HS-5 (cell line): ENCODE measurements at places on chromosomes 3 and 15.

DNA sequence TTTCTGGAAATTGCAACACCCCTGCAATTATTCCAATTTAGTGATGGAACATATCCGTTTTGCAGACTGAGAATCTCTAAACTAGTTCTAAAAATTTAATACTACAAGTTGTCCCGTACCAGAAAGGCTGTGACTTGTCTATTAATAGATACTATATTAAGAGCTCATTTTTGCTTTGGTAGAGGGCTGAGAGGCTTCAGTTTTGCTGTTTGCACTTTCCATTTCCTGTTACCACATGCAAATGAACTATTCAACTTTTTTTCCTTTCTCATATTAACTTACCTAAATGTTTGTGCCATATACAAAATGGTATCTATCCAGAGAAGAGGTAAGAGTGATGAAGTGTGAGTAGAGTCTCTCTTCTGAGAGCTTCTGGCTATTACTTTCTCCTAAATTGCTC, 101.5 kb upstream of the CRBN start:
- DNase-seq = no peak

- no peak for DNase-seq
Observed at GRCh38 chr3:50356553-50356952, 2.8 kb downstream of the TMEM115 start.

DNA sequence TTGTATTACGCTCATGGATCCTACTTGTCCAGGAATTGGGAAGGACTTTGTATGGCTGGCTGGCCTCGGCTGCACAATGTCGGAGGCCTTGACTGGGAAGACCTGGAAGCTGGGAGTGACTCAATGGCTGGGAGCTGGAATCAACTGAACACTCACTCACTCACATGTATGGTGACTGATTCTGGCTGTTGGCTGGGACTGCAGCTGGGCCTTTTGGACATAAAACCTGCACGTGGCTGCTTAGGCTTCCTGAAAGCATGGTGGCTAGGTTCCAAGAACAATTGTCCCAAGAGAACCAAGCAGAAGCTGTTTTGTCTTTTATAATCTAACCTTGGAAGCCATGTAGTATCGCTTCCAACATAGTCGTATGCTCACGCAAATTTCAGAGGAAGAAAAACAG, 38.0 kb upstream of the CMTM8 start:
- no peak for DNase-seq

- no peak for DNase-seq
Observed at GRCh38 chr3:126100634-126101301, 16.8 kb upstream of the SLC41A3 start.

- no peak for DNase-seq
Observed at GRCh38 chr15:47870300-47870955, 153.1 kb downstream of the SEMA6D start.

DNA sequence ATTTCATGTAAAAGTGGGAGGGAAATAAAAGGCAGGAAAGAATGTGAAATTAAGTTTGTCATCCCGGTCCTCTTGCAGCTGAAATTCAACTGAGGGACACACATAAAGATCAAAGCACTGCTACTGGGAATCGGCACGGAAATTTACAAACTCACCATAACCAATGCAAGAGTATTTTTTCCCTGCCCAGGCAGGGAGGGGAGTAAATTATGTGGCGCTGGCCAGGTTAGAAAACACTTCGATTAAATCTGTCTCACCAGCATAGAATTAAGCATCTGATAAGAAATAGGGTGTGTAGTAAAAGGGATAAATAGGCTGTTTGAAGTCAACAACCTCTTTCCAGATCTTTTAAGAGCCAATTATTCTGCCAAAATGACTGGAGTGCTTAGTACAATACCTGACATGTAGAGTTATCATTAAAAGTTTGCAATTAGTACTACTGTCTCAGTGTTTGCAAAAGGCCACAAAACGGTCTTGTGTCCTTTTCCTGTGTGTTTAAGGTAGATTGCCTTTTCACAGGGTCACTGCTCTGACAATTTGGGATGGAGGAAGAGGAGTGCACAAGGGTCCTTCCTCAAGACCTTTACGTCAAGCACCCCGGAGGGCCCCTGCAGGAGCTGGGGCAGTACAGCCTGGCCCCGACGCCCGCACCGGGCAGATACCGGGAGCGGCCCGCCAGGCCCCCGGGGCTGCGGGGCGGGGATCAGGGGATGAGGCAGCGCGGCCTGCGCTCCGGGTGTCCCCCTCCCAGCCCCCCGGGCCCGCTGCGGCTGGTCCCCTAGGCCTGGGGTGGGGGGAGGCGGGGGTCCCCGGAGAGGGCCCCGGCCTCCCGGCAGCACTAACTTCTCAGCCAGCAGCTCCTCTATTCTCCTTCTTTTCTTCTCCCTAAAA, 651 bp downstream of the UBA3 start:
- DNase-seq = no peak

- peak; percentile 26 for DNase-seq
Observed at GRCh38 chr3:135878501-135878900, 87.0 kb upstream of the PPP2R3A start.

- no peak for DNase-seq
Observed at GRCh38 chr15:83200589-83200988, 7.0 kb downstream of the HDGFL3 start.

DNA sequence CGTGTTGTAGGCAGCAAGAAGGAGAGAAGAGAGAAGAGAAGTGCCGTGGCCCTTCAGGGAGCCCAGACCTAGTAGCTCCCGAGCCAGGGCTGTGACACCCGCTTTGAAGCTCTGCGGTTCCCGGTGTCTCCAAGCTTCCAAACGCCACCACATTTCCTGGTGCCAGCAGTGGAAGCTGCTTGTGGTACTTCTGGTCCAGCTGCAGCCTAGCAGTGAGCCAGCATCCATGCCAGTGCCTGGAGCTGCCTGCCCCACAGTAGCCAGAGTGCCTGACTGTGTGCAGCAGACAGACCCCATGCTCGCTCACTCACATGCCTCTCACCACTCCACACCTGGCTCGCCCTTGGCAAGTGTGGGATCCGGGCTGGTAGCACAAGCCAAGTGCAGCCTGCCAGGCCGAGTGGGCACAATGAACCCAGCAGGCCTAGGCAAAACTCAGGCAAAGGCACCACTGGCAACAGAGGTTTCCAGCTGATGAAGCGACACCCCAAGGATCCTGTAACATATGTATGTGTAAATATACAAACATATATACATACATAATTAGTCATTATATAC, 85.8 kb downstream of the SERPINI1 start:
- DNase-seq = no peak

DNA sequence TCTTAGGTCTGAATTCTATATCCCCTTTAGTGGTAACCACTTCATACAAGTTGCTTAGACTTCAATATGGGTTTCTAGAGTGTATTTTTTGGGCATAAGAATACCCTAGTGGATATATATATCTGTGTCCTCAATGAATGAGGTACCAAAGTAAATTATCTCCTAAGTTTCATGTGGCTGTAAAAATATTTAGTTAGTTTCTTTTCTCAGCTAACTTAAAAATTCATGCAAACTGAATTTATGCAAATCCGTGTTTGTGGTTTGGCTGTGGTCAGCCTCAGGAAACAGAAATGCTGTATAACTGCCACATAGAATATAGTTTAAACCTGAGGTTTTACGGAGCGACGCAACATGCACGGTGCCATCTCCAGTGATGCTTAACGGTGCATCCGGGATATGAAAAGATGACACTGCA, 80.3 kb downstream of the PEX5L start:
- no peak for DNase-seq
